ENCODE measurements at places on chromosomes 2 and 18. TPM values are rescaled to one million over a fixed set of nuclear protein-coding genes. Genes with fewer than 3 reads are reported as not detected.
A peak's percentile ranks its signal among the peaks of the same experiment; 100 is the strongest.

OTOS gene
- 0.38 TPM for total RNA-seq

GBX2 gene
- total RNA-seq: not detected

EMILIN2 gene
- 19.3 TPM for total RNA-seq

GALR1 gene
- 0.05 TPM for total RNA-seq

GKN2 gene
- 0.24 TPM for total RNA-seq

KCNG2 gene
- 0.19 TPM for total RNA-seq

RGPD5 gene
- 7.4 TPM for total RNA-seq

ATOH8 gene
- total RNA-seq: 2.0 TPM

GRCh38 chr2:73291461-73292315, 1.7 kb downstream of the EGR4 start:
- H3K4me3 ChIP-seq: no peak overlapping the region
- H3K27ac ChIP-seq: no peak overlapping the region
- DNase-seq: no peak
- H3K4me1 ChIP-seq: peaks cover 10% of the 10 kb centered on the region
- H3K36me3 ChIP-seq: no peaks in the 10 kb centered on the region
- peaks cover 52% of the 10 kb centered on the region for H3K27me3 ChIP-seq

- DNase-seq: peak; percentile 21
- no peaks in the 10 kb centered on the region for H3K27me3 ChIP-seq
- no peaks in the 10 kb centered on the region for H3K4me1 ChIP-seq
- no peak overlapping the region for H3K27ac ChIP-seq
Observed at GRCh38 chr2:225668606-225669266, 269.2 kb downstream of the NYAP2 start.

- no peak overlapping the region for H3K27ac ChIP-seq
- no peaks in the 10 kb centered on the region for H3K27me3 ChIP-seq
- H3K4me3 ChIP-seq: no peak overlapping the region
- no peaks in the 10 kb centered on the region for H3K36me3 ChIP-seq
- H3K4me1 ChIP-seq: no peaks in the 10 kb centered on the region
- no peak for DNase-seq
Observed at GRCh38 chr2:223264541-223265193, 212.7 kb downstream of the KCNE4 start.

DNA sequence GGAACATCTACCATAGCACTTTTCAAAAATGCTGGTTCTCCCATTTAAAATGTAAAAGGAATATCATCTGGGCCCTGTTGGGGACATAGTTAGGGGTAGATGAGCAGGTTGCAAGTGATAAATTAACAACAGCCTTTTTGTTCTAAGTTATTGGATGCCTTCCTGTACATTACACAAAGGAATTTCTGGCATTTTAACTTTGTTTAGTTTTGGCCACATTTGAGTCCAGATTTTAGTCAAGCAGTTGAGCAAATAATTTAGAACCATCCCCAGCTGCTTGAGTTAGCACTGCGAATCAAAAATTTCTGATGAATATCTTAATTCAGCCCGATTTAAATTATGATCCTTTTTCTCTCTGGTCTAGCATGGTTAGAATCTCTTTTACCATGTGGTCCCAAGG, 124.4 kb downstream of the TTC27 start:
- no peaks in the 10 kb centered on the region for H3K36me3 ChIP-seq
- H3K27ac ChIP-seq: no peak overlapping the region

- no peak overlapping the region for H3K27ac ChIP-seq
- no peaks in the 10 kb centered on the region for H3K27me3 ChIP-seq
- no peak for DNase-seq
- no peaks in the 10 kb centered on the region for H3K36me3 ChIP-seq
- no peaks in the 10 kb centered on the region for H3K4me1 ChIP-seq
Observed at GRCh38 chr18:37501136-37501535, 64.5 kb downstream of the CELF4 start.

GRCh38 chr2:17107151-17107550, 411.1 kb downstream of the RAD51AP2 start:
- H3K4me1 ChIP-seq: no peaks in the 10 kb centered on the region
- no peaks in the 10 kb centered on the region for H3K27me3 ChIP-seq
- no peak for DNase-seq
- H3K27ac ChIP-seq: no peak overlapping the region

GRCh38 chr2:120912101-120912985, 176.7 kb downstream of the GLI2 start:
- H3K4me3 ChIP-seq: no peak overlapping the region
- H3K27me3 ChIP-seq: no peaks in the 10 kb centered on the region
- H3K27ac ChIP-seq: no peak overlapping the region
- no peak for DNase-seq

DNA sequence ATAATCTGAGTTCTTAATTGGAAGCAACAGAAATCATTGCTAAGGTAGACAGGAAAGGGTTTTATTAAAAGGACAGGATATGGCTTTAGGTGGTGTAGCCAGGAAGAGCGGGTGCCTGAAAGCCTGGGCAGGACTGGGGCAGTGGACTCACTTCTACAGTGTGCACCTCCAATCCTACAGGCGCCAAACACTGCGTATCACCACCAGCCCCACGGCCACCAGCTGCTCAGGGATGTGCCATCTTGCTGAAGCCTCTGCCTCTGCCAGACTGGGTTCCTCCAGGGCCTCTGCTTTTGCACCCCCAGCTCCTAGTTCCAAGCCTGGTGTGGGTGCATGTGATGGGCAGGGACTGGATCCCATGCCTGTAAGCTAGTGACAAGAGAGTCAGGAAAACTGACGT, 29.7 kb upstream of the DPYSL5 start:
- H3K4me3 ChIP-seq: no peak overlapping the region
- no peaks in the 10 kb centered on the region for H3K4me1 ChIP-seq
- DNase-seq: no peak
- H3K36me3 ChIP-seq: no peaks in the 10 kb centered on the region
- no peak overlapping the region for H3K27ac ChIP-seq

- H3K27me3 ChIP-seq: no peaks in the 10 kb centered on the region
- no peak overlapping the region for H3K4me3 ChIP-seq
- DNase-seq: no peak
- no peak overlapping the region for H3K27ac ChIP-seq
- no peaks in the 10 kb centered on the region for H3K4me1 ChIP-seq
Observed at GRCh38 chr2:207251573-207252192, 85.9 kb upstream of the KLF7 start.
